Cardiac fibroblast (primary cell): ENCODE measurements at places on chromosomes 5 and 9.
A peak's percentile ranks its signal among the peaks of the same experiment; 100 is the strongest.

- DNase-seq, result no peak
Measured at GRCh38 chr9:112495614-112496013, 9.0 kb downstream of the KIAA1958 start.

DNA sequence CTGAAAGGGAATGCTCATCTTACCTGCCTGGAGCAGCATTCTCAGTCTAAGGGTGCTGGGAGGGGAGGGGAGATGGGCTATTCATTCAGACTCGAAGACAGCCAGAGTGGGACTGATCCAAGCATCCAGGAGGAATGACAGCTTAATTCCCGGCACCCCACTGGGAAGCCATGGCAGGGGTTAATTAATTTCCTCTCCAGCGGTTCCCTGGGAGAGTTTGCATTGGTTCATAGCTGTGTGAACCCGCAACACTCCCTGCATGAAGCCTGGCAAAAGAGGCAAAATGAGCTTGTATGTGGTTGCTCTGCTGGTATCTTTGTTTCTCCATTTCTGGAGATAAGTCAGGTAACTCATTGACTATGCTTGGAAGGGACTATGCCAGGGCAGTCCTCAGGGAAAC, 401.0 kb upstream of the SLC24A2 start:
- no peak for DNase-seq

GRCh38 chr5:146877783-146878475, 628 bp downstream of the PPP2R2B start:
- DNase-seq, result no peak

- peak; percentile 50 for DNase-seq
Measured at GRCh38 chr9:137064027-137064879, 6.1 kb downstream of the SAPCD2 start.

DNA sequence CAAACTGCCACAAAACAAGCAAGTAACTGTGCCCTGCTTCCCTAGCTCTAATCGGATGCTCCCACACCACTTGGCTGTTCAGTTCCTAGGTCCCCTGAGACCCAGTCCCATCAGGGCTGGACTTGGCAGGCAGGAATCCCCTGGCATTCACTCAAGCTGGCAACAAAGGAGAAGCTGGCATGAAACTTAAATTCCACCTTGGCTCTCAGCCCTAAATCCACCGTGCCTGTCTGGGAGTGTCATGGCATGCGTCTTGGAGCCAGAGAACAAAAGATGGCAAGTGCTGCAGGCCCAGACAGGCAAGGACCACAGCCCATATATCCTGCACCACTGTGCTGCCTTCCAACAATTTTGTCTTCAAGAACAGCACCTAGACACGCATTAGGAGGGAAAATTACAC, 38.2 kb downstream of the ETF1 start:
- no peak for DNase-seq

GRCh38 chr9:35826071-35826701, 2.3 kb downstream of the FAM221B start:
- DNase-seq, result peak; percentile 83

GRCh38 chr5:95114305-95114704, 170.6 kb downstream of the MCTP1 start:
- no peak for DNase-seq

- DNase-seq, result no peak
Measured at GRCh38 chr9:70405808-70406433, 8.5 kb downstream of the KLF9 start.

GRCh38 chr5:2505217-2505616, 246.3 kb downstream of the IRX2 start:
- DNase-seq, result no peak

DNA sequence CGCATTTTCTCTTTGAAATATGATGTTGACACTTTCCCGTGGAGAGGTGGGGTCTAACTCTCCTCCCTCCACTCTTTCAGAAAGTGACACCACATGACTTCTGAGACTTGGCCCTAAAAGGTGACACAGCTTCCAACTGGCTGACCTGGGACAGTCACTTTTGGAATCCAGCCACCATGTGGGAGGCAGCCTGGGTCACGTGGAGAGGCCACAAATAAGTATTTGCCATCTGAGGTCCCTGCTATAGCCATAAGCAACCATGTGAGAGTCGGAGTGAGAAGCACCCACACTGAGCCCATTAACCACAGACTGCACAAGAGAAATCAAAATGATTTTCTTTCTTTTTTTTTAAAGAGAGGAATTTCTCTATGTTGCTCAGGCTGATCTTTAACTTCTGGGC, 4.1 kb upstream of the PHYKPL start:
- DNase-seq, result no peak

DNA sequence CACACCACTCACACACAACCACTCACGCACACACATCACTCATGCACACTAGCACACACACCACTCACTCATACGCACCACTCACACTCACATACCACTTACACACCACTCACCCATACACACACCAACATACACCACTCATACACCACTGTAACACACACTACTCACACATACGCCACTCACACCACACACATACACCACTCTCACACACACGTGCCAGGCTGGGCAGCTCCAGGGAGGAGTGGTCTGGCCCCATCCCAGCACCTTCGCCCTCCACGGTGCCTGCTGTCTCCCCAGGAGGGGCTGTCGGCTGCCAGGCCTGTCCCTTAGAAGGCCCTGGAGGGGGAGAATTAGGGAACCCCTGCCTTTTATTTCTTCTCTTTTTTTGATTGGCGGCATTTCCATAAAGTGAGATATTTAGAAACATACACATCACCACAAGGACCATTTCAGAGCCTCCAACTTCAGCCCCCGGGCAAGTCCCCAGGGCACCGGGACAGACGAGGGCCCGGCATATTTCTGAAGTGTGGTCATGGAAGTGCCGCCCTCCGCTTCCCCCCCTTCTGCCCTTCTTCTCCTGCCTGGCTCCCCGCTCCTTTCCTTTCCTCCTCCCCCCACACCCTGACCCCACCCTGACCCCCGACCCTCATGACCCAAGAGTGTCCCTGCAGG, 6.3 kb upstream of the ASB6 start:
- no peak for DNase-seq

- DNase-seq, result no peak
Measured at GRCh38 chr5:176735383-176736265, 74.7 kb upstream of the UNC5A start.

- no peak for DNase-seq
Measured at GRCh38 chr9:123669346-123669745, 260.6 kb downstream of the DENND1A start.

DNA sequence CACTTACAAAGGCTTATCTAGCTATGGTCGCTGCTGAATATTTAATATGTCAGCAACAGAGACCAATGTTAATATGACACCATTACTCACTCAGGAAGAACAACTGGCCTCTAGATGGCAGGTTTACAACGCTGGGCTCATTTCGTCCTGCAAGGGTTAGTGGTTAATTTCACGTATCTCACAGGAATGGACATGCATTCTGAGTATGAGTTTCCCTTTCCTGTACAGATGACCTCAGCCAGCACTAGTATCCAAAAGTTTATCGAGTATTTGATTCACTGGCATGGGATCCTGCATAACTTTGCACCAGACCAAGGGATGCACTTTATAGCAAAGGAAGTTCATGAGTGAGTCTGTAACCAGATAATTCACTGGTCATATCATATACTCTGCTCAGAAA, 8.7 kb upstream of the TRPC7 start:
- DNase-seq, result peak; percentile 28

GRCh38 chr5:158152136-158152535, 293.2 kb upstream of the CLINT1 start:
- DNase-seq, result no peak

- DNase-seq, result peak; percentile 20
Measured at GRCh38 chr5:32018476-32019436, 155.4 kb downstream of the GOLPH3 start.
